Hair follicle dermal papilla cell (primary cell): ENCODE measurements at places on chromosomes 11 and 22. TPM values are rescaled to one million over a fixed set of nuclear protein-coding genes. Genes with fewer than 3 reads are reported as not detected.

MPPED1 gene
- total RNA-seq = not detected in 2 replicates

SAA4 gene
- total RNA-seq = not detected in 2 replicates

PARVG gene
- not detected in 2 replicates for total RNA-seq

SNX19 gene
- total RNA-seq = 129 and 149 TPM in 2 replicates

TIGD3 gene
- 0.12 TPM in 1 of 2 replicates, not detected in the other for total RNA-seq

SPON1 gene
- 2.2 and 5.8 TPM in 2 replicates for total RNA-seq

SAC3D1 gene
- 7.0 and 9.6 TPM in 2 replicates for total RNA-seq

ZNF280B gene
- 0.12 and 0.16 TPM in 2 replicates for total RNA-seq

CKAP5 gene
- 60.6 and 61.0 TPM in 2 replicates for total RNA-seq

GNG3 gene
- not detected in 2 replicates for total RNA-seq

KRTAP5-10 gene
- not detected in 2 replicates for total RNA-seq

SPINDOC gene
- total RNA-seq = 18.9 and 23.0 TPM in 2 replicates

ALDH3B2 gene
- not detected in 2 replicates for total RNA-seq

SERPING1 gene
- 22.2 and 24.5 TPM in 2 replicates for total RNA-seq

ANAPC15 gene
- total RNA-seq = 11.4 and 18.0 TPM in 2 replicates

IGSF9B gene
- 0.49 TPM in 1 of 2 replicates, not detected in the other for total RNA-seq

ASRGL1 gene
- 0.32 TPM in 1 of 2 replicates, not detected in the other for total RNA-seq

GSTT2 gene
- 0.16 and 2.3 TPM in 2 replicates for total RNA-seq

TMPRSS5 gene
- total RNA-seq = 0.24 and 0.32 TPM in 2 replicates

RELT gene
- total RNA-seq = 4.9 and 5.8 TPM in 2 replicates

GGT5 gene
- 2.9 and 3.3 TPM in 2 replicates for total RNA-seq

CRYBB1 gene
- total RNA-seq = not detected in 2 replicates

FAR1 gene
- 61.3 and 72.4 TPM in 2 replicates for total RNA-seq

RGL4 gene
- not detected in 2 replicates for total RNA-seq

AQP11 gene
- total RNA-seq = 0.85 and 1.1 TPM in 2 replicates

TRIOBP gene
- 103 and 138 TPM in 2 replicates for total RNA-seq

KCNC1 gene
- 0.16 TPM in 1 of 2 replicates, not detected in the other for total RNA-seq

VPS11 gene
- total RNA-seq = 29.4 and 31.7 TPM in 2 replicates

VPREB1 gene
- not detected in 2 replicates for total RNA-seq

TEX12 gene
- total RNA-seq = 0.32 TPM in 1 of 2 replicates, not detected in the other

ASPHD2 gene
- 3.3 and 4.4 TPM in 2 replicates for total RNA-seq

EFCAB6 gene
- total RNA-seq = 2.6 TPM in 2 replicates

BTBD18 gene
- total RNA-seq = not detected in 2 replicates

MAJIN gene
- not detected in 2 replicates for total RNA-seq

OR8D4 gene
- not detected in 2 replicates for total RNA-seq

APLNR gene
- not detected in 2 replicates for total RNA-seq

ACTN3 gene
- total RNA-seq = 0.16 TPM in 1 of 2 replicates, not detected in the other

CSNK2A3 gene
- total RNA-seq = 1.9 and 2.4 TPM in 2 replicates

OR6M1 gene
- total RNA-seq = not detected in 2 replicates

PTH gene
- not detected in 2 replicates for total RNA-seq

CEP126 gene
- total RNA-seq = 2.6 and 3.7 TPM in 2 replicates

APOBEC3B gene
- total RNA-seq = 0.49 and 1.8 TPM in 2 replicates

EXPH5 gene
- total RNA-seq = 2.8 and 3.4 TPM in 2 replicates

LRRN4CL gene
- 63.6 and 104 TPM in 2 replicates for total RNA-seq

C11orf21 gene
- total RNA-seq = 0.16 and 0.36 TPM in 2 replicates

PTGDR2 gene
- 0.81 and 2.6 TPM in 2 replicates for total RNA-seq

OR4S1 gene
- total RNA-seq = not detected in 2 replicates

FGF19 gene
- not detected in 2 replicates for total RNA-seq

HOATZ gene
- total RNA-seq = not detected in 2 replicates

COMT gene
- 203 and 254 TPM in 2 replicates for total RNA-seq

C11orf86 gene
- not detected in 2 replicates for total RNA-seq
